Fibroblast of skin of back (primary cell): ENCODE measurements at places on chromosomes 6 and 20.
A peak's percentile ranks its signal among the peaks of the same experiment; 100 is the strongest.

DNA sequence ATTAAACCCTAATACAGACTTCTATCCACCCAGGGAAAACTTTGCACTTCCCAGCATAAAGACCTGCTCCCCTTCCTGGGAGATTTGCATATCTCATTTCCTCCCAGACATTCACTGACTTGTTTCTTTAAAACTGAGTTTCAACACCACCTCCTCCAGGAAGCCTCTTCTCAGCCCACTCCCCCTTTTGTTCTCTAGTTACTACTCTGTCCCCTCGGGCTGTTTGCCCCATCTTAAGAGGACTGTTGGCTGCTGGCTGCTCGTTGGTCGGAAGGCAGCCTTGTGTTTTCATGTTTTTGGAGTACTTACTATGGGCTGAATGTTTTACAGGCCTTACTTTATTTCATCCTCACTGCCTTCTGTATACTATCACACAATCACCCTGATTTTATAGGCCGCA lies 6.6 kb downstream of the ARHGAP40 start:
- no peak for DNase-seq

GRCh38 chr6:14138701-14139215 lies 21.2 kb downstream of the CD83 start:
- no peak for DNase-seq

GRCh38 chr20:44738813-44739477 lies 6.7 kb upstream of the KCNK15 start:
- DNase-seq = peak; percentile 81

DNA sequence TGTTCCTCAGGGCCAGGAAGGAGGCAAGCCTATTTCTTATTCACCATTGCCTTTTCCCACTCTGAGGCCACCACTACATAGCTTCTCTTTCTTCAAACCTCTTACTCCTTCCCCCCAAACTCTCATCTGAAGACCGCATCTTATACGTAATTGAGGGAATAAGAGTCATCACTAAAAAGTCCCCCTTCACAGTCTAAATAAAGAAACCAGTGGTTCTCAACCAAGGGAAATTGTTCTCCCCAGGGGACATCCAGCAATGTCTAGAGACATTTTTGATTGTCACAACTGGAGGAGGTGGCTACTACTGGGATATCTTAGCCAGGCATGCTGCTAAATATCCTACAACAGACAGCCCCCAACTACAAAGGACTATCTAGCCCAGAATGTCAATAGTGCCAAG lies 327.6 kb upstream of the CNR1 start:
- DNase-seq = no peak

DNA sequence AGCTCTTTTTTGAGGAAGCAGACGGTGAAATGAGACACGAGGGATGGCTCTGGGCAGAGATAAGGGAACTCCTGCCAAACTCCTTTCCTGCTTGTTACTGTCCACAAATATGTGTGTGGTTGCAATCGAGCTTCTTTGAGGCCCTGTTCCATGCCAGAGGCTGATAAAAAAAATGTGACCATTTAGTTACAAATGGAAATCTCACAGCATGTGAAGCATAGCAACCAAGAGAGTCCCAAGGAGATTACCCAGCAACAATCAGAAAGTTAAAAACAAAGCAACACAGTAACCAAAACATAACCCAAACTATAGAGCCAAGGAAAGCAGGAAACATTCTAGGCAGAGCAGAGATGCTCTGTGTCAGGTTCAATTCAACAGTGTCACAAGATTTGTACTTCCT lies 35.4 kb upstream of the HMGN3 start:
- DNase-seq = peak; percentile 81
